ENCODE measurements at places on chromosomes 4 and X.

DNA sequence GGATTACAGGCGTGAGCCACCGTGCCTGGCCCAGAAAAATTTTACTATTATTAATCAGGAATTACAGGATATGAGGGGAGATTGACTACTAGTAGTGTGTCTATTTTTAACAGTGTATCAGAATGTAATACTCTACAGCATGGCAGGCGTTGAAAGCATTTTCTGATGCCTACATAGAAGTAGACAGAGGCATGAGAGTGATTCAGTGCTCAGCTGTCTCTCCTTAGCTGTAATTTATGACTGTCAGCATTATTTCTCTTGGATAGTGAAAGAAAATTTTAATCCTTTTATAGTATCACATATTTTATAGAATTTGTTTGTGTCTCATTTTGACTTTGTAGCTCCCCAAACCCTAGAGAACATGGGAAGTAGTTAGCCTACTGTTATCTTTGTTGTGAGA lies 20.7 kb downstream of the ARHGAP24 start:
- no peak for DNase-seq

DNA sequence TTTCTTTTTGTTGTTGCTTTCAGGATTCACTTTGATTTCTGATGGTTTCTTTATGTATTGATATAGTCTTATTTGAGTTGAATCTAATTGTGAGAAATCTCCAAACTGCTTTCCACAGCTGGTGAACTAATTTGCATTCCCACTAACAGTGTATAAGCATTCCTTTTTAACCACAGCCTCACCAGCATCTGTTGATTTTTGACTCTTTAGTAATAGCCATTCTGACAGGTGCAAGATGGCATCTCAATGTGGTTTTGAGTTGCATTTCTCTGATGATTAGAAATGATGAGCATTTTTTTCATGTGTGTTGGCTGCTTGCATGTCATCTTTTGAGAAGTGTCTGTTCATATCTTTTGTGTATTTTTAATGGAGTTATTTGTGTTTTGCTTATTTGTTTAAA lies 1023.1 kb downstream of the SH3BGRL start:
- DNase-seq = no peak

DNA sequence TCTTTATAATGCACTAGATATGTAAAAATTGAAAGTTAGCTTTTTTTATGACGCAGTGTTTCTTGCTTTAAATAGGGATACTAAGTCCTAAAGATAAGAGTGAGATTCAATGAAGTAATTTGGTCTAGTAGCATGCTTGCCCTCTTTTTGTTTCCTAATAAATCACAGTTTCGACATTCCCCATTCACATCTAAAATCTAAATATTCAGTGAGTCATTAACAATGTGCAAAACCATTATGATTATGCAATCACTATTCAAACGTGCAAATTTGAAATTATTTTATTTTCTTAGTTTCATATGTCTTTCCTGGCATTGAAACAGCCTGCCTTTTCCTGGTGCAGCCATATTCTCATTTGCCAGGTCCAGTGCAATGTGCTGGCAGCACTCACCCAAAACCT lies 1350.5 kb upstream of the PABPC4L start:
- DNase-seq = no peak

DNA sequence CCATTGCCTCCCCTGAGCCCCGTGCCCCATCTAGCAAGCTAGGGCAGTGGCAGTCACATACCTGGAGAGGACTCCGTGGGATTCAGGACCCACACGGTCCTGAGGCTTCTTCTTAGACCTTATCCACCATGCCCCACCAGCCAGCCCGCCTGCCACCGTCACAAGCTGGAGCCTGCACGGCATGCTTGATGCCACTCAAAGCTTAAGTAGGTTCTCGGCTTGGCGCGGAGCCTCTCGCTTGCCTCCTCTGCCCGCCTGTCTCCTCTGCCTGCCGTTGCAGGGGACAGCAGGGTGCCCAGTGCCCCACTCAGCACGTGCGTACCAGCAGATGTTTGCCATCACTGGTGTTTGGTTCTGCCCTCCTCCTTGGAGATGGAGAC lies 14.1 kb downstream of the PSAPL1 start:
- DNase-seq = no peak

GRCh38 chrX:16305187-16305586 lies 137.9 kb downstream of the MAGEB17 start:
- no peak for DNase-seq

DNA sequence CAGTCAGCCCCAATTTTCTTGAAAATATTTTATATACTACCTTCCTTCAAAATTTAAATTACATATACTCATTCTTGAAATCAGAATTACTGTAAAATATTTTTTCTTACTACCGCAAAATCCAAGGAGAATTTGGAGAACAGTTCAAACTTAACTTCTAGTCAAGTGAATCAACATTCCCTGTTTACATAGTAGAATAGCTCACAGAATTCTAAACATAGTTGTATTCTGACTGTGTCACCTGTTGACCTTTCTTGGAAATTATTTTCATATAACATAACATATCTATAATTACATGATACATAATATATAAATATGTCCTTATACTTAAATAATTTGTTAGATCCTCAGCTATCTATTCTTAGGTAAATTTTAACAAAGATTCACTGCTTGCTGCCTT lies 31.0 kb upstream of the FGF5 start:
- DNase-seq = no peak

- DNase-seq = no peak
Observed at GRCh38 chr4:4985844-4986243, 33.4 kb downstream of the CYTL1 start.

DNA sequence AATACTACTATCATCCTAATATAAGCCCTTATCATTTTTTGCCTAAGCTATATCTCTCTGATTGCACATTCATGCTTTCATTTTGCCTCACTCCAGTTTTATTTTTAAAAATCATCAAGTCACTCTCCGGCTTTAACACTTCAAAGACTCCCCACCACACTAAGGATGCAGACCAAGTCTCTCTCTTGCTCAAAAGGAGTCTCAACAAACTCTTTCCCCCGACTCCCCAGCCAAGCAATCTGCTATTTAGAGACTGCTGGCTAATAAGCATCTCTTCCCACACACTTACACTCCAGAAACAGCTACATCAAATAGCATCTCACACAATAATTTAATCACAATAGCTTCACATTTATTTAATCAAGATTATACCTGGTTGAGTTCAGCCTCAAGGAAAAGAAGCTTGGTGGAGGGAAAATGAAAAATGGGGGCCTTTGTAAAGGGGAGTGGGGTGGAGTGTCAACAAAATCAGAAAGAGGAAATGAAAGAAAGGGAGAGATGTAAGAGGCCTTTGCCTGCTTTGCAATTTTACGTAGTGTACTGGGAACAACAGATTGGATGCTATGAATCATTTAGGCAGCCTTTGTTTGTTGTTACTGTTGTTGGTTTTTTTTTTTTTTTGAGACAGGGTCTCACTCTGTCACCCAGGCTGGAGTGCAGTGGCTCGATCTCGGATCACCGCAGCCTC lies 104.1 kb upstream of the MCF2 start:
- no peak for DNase-seq

DNA sequence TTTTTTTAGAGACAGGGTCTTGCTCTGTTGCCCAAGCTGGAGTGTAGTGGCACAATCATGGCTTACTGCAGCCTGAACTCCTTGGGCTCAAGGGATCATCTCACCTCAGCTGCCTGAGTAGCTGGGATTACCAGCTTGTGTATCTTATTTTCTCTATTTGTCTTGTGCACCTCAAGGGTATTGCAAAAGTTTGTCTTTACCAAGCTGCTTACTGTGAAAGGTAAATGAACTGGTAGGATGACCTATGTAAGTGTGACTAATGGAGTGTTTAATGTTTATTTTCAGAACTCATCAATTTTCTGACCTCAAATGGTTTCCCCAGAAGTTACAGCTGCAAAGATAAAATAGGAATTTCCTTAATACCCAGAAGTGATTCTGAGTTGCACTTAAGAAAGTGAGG lies 5.3 kb upstream of the FGA start:
- no peak for DNase-seq

DNA sequence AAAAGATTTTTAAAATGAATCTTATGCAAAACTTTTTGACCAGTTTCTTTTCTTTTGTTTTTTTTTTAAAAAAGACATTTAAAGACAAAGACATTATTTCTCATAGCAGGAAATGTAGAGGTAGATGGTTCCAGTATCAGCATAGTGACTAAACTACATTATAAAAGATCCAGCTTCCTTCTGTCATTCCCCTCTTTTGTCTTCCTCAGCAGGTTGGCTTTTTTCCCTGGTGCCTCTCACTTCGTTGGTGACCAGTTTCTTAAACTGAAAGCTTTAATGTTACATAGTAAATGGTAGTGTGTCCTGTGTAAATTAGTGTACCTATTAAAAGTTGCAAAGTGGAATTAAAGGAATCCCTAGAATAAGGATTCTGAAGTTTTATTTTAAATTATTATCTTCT lies 36.1 kb downstream of the DCK start:
- DNase-seq = no peak

DNA sequence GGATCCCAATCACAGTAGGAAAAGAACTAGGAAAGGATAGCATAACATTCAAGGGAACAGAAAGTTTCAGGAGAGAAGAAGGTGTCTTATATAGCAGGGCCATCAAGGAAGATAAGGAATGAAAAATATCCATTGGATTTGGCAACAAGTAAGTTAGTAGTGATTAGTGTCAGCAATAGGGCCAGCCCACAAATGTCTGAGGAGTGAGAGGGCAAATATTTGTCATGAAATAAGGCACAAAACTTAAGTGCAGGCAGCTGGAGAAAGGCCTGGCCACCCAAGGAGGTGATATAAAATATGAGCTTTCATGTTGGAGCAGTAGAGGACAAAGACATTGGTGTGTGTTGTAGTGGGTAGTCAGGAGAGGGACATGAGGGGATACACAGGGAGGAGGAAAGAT lies 132.1 kb downstream of the COL4A6 start:
- DNase-seq = no peak

DNA sequence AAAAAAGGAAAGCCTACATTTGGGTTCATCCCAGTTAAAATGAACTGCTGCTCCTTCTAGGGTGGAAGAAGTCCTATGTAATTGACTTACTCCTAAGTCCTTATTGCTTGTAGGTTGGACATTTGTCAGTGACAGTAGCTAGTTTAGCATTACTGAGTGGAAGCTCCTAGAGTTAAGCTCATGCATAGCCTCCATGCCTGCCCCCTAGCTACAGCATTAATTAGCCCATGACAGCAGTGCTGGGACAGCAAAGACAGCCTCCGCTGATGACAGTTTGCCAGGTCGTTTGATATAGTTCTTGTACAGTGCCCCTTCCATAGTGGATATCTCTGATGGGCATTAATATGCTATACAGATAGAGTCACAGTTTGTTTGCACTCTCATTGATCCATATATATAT lies 18.7 kb upstream of the GALNTL6 start:
- DNase-seq = no peak

DNA sequence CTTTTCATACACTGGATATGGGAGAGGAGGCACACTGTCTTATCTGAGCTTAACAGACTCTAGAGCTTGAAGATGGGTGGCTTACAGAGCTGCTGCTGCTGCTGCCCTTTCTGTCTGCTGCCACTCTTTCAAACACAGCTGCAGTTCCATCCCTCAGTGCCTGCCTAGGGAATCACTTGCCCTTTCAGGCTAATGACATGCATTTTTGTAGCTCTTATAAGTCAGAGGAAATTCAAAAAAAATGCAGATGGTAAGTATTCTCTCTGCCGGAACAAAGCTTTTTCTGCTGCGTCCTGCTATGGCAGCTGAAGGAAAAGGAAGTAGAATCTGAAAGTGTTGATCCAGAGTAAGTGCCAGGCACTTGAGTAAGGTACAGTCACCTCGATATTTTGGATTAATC lies 460.4 kb upstream of the DIAPH2 start:
- no peak for DNase-seq

GRCh38 chrX:11579636-11580600 lies 85.8 kb downstream of the ARHGAP6 start:
- no peak for DNase-seq

- no peak for DNase-seq
Observed at GRCh38 chr4:121375262-121375661, 5.6 kb downstream of the QRFPR start.

GRCh38 chr4:8403173-8403753 lies 37.3 kb downstream of the ACOX3 start:
- peak; percentile 56 for DNase-seq

GRCh38 chr4:3406431-3406830 lies 35.3 kb upstream of the HGFAC start:
- no peak for DNase-seq

DNA sequence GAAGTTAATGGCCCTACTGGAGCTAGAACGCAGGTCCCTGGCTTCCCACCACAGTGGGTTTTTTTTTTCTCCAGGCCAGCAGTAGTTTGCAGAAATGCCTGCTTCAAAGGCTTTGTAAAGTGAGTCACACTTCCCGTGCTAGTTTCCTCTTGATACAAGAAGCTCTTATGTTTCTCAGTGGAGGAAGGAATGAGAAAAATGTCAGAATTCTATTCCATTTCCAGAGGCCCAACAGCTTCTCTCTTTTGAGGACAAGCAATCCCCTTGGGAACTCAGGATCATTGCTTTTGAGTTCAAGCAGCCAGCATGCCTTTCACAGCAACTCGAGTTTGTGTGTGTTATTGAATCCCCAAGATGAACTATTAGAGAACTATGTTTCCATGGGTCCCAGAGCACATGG lies 134.3 kb downstream of the GUCY2F start:
- DNase-seq = no peak

DNA sequence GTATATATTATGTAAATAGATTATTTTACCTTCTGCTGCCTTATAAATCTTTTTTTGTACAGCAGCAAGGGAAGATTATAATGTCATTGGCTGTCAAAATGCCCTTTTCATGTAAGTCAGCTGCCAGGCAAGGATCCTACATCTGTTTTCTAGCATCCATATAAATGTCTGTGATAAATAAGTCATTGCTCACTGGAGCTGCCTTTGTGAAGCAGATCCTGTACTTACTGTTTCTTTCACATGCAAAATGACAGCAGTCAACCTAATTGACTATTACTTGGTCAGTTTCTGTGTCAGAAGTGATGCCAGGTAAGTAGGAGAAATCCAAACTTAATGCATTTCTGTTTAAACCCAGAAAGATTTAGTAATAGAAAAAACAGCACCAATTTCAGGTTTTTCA lies 620.7 kb downstream of the RPA4 start:
- no peak for DNase-seq

DNA sequence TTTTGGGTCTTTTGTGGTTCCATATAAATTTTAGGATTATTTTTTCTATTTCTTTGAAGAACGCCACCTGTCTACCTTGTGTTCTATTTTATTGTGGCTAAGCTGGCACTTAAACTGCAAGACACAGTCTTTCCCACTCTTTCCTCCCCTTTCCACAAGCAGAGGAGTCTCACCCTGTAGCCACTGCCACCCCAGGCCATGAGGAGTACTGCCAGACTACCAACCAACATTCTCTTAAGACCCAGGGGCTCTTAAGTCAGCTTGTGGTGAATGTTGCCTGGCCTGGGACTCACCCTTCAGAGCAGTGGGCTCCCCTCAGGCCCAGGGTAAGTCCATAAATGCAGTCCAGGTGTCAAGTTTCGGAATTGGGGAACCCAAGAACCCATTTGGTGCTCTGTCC lies 58.0 kb upstream of the FMR1 start:
- DNase-seq = no peak

- no peak for DNase-seq
Observed at GRCh38 chr4:4413373-4413725, 26.4 kb downstream of the NSG1 start.

All from CD8-positive, alpha-beta T cell (primary cell).